ENCODE measurements at places on chromosomes 2 and 18.

DNA sequence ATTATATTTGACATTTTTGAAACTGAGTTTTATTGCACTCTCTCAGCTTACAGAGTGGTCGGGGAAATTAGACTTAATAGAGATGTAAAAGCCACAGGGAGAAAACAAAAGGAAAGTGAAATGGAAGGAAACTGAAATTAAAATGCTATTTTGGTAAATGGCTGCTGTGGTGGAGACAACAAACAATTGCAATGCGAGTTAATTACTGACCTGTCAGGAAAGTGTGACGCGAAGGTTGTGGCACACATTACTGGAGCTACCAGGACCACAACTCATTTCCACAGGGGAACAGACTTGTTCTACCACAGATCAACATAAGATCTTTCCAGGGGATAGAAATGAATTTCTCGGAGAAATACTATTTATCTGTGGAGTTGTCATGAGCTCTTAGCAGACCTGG is 19.5 kb downstream of the ARHGAP15 start:
- no peak for DNase-seq

DNA sequence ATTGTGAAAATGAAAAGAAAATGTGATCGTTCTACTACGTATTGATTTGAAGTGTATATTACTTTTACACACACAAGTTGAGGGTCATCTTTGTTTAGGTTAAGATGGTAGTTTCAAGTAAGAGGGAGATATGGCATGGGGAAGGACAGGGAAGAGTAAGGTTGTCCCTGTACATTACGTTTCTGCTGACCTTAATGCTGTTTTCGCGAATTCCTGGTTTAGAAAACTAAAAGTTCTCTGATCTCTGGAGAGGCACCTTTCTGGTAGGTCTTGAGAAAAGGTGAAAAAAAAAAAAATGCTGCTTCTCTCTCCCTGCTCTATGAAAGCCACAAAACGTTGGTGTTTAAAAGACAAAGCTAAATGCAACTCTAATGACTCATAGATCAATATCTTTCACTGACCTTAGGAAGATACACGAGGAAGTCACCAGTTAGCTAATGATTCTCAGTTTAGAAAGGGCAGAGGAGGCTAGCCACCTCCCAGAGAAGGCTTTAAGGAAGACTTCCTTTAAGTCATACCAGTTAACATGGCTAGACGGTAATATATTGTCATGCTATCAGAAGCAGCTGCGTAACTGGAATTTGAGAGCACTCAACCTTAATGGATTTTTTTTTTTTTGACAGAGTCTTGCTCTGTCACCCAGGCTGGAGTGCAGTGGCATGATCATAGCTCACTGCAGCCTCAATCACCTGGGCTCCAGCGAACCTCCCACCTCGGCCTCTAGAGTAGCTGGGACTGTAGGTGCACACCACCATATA is 13.2 kb downstream of the TXNDC2 start:
- DNase-seq = no peak

DNA sequence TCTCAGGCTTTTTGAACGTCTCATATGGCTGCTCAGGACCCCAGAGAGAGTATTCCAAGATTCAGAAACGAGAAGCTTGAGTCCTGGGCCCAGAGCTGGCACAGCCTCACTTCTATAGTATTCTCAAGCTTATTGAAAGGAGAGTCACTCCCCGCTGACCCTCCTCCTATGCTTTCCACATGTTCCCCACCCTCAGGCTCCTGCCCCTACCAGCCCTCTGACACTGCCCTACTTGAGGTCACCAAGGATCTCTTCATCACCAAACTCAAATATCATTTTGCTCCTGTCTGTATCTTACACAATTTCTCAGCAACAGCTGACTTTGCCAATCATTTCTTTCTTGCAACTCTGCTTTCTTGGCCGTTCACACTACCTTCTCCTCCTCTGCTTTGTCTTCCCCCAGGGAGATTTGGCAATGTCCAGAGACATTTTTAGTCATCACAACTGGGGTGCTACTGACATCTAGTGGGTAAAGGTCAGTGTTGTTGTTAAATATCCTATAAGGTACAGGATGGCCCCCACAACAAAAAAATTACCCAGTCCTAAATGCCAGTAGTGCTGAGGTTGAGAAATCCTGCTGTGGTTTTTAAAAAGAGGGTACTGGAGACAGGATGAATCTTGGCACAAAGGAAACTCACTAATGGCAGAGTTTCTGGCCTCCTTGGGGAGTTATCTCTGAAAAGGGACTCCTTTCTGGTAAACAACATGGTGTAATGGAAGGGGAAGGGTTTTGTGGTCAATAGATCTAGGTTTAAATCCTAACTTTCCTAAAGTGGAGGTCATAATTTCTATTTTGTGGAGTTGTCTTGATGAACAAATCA is 26.9 kb upstream of the INSIG2 start:
- no peak for DNase-seq

DNA sequence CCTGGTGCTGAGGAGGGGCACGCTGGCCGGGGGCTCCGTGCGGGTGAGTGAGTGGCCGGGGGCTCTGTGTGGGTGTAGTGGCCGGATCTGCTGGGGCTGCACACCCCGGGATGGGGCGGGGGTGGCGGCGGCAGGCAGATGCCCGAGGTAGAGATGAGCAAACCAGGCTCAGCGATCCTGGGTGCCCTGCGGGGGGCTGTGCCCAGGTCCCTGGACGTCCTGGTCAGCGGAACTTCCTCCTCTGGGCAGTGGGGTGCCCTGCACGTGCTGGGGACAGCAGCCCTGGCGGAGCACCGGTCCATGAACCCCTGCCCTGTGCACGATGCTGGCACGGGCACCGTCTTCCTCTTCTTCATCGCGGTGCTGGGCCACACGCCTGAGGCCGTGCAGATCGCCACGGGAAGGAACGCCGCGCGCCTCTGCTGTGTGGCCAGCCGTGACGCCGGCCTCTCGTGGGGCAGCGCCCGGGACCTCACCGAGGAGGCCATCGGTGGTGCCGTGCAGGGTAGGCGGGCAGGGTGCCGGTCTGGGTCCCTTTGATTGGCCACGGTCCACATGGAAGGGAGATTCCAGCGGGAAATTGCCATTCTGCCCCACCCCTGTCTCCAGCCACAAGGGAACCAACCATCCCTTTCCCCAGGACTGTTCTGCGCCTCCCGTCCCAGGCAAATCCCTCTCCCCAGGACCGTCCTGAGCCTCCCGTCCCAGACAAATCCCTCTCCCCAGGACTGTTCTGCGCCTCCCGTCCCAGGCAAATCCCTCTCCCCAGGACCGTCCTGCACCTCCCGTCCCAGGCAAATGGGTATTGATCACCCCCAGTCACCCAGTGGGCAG is 5.9 kb downstream of the NEU4 start:
- no peak for DNase-seq

DNA sequence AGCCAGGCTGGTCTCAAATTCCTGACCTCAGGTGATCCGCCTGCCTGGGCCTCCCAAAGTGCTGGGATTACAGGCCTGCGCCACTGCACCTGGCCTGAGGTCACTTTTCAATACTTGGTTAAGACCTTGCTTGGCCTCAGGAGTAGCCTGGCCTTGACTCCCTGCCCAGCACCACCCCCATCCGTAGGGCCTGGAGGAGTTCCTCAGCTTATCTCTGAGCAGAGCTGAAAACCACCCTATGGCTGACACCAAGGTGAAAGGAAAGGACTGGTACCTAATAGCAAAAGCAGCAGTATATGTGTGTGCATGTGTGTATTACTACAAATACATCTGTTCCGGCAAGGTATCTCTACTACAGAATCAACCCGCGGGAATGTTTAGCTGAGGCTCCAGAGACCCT is 56.0 kb downstream of the STEAP3 start:
- no peak for DNase-seq

DNA sequence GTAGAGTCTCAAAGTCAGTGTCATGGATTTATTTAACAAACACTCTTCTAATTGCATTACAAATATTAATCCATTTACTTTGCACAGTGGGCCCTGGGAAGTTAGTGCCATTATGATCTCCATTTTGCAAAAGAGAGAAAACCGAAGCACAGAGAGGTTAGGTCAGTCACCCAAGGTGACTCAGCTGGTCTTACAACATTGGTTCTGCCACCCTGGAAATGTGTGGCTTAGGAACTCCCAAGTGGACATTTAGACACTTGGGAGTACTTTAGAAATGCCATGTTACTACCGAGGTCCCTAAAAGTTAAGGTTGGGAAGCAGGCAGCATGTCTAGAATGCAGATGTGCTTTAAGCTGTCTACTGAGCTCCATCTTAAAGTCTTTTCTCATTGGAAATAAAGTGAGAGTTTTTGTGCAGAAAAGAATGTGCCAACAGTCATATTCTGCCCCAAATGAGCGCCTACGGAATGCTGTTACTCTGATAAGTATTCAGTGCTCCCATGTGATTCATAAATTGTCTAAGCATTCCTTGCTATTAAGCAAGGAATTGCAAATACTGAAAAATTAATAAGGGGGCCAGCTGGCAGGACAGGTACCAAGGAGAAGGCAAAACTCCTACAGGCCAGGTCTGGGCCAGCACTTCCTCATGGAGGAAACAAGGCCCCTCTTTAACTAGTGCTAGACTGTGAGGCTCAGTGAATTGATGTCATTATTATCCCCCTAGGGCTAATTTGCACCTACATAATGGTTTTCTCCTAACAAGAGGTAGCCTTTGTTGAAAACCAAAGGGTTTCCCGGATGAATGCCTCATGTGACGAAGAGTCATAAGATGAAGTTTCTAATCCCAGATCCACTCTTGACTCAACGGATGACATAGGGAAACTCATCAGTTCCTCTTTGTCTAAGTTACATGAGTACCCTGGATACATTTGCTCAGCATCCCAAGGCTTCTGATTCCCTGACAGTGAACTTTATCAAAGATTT is 16.3 kb downstream of the NRP2 start:
- DNase-seq = no peak

DNA sequence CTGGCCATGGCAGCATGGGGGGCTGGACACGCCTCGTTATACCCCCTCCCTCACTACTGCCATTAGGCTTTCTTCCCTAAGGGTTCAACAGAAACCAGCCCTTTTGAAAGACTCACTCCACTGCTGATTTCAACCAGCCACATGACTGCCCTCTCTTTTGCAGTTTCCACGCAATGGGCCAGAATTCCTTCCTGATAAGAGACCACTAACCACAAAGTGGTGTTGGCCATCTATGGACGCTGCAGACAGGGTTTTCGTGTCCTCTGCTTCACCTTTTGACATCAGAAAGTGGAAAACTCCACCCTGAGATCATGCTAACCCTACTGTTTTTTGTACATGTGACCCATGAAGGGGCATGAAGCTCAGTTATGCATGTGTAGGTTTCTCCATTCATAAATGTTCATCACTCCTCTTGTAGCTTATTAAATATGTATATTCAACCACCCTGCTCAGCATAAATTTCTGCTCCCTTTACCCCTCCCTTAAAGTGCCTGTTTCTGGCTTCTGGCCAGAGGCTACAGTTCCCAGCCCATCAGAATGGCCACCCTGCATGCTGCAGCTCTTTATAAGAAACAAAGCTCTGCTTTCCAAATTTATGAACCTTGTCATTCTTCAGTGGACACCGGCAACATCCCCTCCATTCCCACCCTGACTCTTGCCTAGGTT is 106.6 kb upstream of the MSH6 start:
- DNase-seq = no peak

GRCh38 chr2:26900831-26901321 is 52.9 kb downstream of the DPYSL5 start:
- DNase-seq = no peak

GRCh38 chr2:66418381-66418780 is 16.5 kb upstream of the MEIS1 start:
- no peak for DNase-seq
